NCI-H1417 (cell line): ENCODE measurements at places on chromosomes 5 and 9.

- DNase-seq, result no peak
Observed at GRCh38 chr5:82365744-82366228, 87.6 kb upstream of the RPS23 start.

DNA sequence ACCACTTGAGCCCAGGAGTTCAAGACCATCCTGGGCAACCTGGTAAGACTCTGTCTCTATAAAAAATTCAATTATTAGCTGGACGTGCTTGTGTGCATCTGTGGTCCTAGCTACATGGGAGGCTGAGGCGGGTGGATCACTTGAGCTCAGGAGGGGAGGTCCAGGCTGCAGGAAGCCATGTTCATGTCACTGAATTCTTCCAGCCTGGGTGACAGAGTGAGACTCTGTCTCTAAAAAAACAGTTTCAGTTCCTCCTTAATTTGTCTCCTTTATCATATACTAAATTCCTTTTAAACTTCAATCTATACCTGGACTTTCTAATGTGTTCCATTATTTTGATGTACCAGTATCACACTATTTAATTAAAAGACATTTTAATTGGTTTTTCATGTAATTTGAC is 422.2 kb upstream of the TLE4 start:
- DNase-seq, result no peak

DNA sequence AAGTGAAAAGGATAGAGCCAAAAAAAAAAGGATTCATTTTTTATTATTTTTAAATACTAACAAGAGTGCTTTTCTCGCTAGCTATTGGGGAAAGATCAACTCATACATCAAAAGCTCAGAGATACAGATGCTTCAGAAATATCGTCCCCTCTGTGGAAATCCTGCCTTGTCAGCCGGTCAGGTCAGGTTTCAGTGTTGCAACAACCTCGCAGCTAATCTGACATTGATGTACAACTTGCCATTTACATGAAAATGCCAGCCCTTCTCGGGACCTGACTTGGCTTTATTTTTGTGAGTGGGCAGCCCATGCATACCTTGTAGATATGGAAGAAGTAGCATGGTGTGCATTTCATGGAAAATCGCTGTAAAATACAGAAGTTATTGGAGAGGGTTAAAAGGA is 358.8 kb upstream of the ADAMTS16 start:
- no peak for DNase-seq

DNA sequence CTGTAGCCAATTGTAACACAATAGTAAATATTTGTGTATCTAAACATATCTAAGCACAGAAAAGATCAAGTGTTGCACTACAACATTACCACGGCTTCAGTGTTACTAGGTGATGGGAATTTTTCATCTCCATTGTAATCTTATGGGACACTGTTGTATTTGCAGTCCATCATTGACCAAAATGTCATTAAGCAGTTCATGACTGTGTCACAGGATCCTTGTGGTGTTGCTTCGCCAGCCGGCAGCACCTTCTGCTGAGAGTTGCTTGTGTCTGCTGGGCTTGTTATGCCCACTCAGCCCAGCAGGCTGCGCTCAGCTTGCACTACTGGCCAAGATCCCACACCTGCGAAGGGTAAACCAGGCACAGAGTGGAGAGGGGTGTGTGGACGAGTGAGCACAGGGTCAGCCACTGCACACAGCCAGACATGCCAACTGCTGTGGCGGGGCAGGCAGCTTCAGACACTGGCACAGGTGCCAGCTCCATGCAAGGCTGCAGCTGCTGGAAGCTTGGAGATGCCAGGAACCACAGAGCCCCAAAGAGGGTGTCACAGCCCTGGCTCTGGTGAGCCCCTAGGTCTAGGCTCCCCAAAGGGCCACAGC is 273.7 kb downstream of the CETN3 start:
- DNase-seq, result no peak

DNA sequence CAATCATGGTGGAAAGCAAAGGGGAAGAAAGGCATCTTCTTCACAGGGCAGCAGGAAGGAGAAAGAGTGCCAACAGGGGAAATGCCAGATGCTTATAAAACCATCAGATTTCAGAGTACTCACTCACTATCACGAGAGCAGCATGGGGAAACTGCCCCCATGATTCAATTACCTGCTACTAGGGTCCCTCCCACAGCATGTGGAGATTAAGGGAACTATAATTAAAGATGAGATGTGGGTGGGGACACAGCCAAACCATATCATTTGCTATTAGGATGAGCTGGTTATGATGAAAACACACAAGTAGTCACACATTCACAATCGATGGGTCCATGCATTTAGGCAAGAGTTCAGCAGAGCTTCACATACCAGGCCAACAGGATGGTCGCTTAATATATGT is 469.0 kb downstream of the PDE4D start:
- DNase-seq, result no peak

DNA sequence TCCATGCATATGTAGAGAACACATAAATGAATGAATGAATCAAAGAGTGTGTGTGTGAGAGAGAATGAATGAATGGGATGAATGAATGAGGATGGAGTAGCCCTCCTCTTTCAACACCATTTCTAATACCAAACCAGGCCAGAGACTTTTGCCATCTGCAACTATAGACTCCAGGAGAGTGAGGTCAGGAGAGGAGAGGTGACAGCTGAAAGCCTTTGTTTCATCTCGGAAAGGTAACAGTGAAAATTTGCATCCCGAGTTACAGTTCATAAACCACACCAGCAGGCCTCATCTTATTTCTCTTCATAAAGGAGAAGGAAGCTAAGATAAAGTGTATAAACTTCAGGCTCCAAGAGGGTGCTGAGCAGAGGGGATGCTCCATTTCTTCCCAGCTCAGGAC is 255.3 kb upstream of the KLF4 start:
- no peak for DNase-seq

DNA sequence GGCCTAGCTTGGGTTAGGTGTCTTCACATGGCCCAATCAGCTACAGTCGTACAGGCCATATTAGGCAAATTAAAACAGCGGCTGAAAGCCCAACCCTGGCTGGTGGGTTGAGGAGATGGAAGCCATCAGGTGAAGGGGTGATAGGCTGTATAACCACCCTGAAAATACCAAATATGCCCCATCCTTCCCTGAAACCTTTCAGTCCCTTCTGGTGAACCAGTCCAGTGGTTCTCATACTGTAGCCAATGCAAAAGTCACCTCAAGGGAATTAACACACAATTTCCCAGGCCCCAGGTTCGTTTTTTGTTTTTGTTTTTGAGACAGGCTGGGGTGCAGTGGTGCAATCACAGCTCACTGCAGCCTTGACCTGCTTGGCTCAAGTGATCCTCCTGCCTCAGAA is 19.8 kb upstream of the KCNV2 start:
- DNase-seq, result no peak

DNA sequence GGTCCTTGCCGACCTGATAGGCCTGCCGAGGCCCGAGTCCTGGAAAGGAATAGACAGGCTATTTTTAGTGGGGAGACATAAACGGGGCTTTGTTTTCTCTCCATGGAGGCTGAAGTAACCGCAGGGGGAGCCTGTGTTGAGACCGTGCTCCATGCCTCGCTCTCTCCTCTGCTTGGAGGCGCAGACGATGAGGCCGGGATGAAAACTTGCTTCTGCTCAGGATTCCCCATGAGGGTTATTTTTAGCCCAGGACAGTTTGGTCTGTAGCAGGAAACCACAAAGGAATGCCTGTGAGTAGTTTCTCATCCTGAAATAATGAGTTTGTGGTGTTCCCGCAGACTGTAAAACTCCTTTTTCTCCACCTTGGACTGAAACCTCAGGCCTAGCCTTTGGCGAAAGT is 81.9 kb upstream of the RARS1 start:
- no peak for DNase-seq

DNA sequence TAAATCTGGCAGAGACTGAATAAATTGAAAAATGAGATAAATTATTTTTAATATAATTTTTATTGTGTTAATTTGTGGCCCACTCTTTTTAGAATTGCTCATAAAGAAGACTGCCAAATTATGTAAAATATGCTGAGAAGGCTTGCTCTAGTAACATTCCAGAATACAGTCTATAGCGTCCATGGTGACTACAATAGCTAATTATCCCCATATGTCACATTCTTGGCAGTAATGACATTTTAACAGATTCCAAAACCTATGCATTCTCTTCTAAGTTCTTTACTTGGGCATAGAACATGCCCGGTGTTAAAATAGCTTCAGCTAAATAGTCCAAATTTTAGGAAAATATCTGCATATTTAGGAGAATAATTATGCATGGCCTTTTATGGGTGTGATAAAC is 697.0 kb upstream of the SEMA6A start:
- DNase-seq, result no peak

DNA sequence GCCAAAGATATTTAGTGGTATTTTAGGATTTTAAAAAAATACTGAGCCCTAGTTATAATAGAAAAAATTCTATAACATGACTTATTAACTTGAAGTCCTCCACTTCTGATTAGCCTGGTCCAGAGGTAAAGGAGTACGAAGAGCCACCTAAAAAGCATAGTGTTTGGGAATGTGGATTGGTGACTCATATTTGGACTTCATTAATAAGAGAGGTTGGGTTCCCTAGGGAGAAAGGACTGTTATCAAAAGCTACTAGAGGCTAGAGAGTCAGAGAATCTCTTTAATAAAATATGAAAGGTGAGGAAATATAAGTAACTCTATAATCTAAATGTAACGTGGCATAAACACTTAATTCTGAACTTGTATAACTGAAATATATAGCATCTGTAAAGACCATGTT is 180.7 kb upstream of the TARS1 start:
- DNase-seq, result no peak

GRCh38 chr5:139649082-139649991 is 1.2 kb downstream of the CXXC5 start:
- DNase-seq, result no peak
